ENCODE measurements at places on chromosomes 1 and 21.

GRCh38 chr1:30471307-30471706 is 252.1 kb downstream of the MATN1 start:
- no peak for ATAC-seq

- ATAC-seq: no peak
Observed at GRCh38 chr1:201693890-201694607, 134.9 kb upstream of the IPO9 start.

DNA sequence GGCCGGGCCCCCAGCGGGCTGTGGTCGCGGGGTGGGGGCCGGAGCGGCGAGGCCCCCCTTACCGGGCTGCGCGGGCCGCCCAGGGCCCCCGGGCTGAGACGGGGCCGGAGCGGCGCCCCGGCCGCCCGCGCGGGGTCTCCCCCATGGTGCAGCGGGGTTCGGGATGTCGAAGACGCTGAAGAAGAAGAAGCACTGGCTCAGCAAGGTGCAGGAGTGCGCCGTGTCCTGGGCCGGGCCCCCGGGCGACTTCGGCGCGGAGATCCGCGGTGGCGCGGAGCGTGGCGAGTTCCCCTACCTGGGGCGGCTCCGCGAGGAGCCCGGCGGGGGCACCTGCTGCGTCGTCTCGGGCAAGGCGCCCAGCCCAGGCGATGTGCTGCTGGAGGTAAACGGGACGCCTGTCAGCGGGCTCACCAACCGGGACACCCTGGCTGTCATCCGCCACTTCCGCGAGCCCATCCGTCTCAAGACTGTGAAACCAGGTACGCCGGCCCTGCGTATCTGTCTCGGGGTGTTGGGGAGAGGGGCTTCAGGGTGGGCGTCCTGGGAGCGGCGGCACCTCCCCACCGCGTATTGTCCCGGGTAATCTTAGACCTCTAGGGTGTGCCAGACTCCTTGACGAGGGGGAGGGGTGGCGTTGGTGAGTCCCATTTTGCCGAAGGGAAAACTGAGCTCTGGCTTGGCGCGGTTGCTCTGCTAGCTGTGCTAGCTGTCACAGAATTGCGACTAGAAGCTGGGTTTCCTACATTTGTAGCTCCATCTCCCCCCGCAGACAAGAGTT is 745 bp downstream of the MAGI3 start:
- ATAC-seq: peak; percentile 6

DNA sequence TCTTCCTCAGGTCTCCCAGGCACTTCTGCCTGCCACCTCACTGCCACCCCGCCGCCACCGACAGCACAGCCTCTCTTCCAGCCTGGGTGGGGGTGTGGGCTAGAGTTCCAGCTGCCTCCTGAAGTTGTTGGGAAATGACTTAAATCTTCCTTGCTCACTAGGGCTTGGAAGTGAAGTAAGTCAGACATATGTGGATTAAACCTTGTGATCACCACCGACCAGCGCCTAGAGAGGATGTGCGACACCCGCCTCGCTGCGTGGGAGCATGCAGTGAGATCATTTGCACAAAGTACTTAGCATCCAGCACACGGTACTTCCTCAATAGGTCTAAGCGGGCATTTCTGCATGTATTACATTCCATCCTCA is 71.4 kb upstream of the FAM20B start:
- no peak for ATAC-seq

- ATAC-seq: no peak
Observed at GRCh38 chr1:178612261-178612660, 99.4 kb downstream of the TEX35 start.

DNA sequence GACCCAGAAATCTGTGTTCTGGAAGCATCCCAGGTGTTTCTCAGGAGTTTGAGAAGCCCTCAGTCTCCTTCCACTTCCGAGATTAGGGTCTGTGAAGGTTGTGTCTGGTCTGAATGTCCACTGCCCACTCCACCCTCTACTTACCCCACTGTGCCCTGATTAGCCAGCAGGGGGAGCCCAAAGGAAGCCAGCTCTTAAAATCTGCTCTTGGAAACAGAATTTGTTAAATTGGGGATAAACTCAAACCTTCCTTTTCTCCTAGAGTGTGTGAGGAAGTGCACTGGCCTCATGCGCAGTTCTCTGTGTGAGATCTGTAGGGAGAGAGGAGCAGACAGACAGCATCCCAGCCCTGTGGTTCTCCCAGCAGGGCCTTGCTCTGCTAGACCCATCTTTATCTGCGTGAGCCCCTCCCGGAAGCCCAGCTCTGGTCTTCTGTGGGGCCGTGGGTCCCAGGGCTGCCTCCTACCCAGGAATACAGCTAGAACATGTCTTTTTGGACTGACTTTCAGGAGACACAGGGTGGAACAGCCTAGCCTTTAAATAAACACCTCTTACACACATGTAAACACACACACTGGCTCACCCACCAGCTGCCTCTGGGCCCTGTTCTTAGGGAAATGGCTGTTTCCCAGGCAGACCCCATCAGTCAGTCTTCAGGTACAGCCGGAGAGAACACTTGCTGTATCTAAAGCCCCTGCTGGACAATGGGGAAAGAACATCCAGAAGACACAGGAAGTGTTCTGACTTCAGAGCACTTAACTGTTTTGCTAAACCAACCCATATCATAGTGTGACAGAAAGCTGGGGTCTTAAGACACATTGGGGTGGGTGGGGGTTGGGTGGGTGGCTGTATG is 52.2 kb downstream of the SMYD2 start:
- ATAC-seq: no peak

DNA sequence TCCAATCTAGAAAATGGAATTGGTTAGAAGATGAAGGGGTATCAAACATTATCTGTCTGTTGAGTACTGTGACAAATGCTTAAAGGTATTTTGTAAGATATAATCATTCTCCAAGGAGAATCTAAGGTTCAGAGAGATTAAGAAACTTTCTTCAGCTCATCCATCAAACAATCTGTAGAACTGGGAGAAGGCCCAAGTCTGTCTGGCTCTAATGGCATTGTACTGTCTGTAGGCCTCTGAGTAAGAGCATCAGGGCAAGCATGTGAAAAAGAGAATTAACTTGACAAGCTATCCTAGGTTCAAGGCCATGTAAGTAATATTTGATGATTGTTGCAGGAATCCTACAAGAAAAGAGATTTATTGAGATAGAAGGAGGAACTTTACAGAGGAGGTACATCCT is 5.3 kb upstream of the FGGY start:
- no peak for ATAC-seq

- no peak for ATAC-seq
Observed at GRCh38 chr1:103497404-103497803, 28.1 kb upstream of the RNPC3 start.

DNA sequence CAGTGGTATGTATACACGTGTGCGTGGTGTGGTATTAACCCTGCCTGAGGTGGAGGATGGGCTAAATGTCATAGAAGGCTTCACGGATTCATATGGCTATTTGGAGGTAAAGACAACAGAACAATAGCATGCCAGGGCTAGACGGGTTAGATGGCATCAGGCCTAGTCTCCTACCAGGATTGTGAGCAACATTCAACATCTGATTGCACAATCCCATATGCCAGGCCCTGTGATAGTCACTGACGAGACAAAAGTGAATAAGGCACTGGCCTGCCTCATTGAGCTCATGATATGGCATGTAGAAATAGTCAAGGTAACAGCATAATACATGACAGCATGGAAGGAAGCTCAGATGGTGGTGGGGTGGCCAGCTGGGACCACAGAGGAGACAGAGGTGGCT is 167.1 kb upstream of the BEND5 start:
- no peak for ATAC-seq

DNA sequence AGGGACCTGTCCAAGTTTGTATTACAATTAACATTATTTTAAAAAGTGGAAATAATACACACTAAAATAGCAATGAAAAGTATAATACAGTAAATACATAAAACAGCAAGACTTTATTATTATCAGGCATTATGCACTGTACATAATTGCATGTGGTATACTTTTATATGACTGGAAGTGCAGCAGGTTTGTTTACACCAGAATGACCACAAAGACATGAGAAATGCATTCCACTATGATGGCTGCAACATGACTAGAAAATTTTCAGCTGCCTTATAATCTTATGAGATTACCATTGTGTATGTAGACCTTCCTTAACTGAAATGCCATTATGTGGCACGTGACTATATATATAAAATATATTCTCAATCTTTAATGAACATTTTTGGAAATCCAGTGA is 1699.6 kb downstream of the KCNT2 start:
- ATAC-seq: no peak

- ATAC-seq: no peak
Observed at GRCh38 chr1:62725255-62725654, 37.1 kb upstream of the DOCK7 start.

DNA sequence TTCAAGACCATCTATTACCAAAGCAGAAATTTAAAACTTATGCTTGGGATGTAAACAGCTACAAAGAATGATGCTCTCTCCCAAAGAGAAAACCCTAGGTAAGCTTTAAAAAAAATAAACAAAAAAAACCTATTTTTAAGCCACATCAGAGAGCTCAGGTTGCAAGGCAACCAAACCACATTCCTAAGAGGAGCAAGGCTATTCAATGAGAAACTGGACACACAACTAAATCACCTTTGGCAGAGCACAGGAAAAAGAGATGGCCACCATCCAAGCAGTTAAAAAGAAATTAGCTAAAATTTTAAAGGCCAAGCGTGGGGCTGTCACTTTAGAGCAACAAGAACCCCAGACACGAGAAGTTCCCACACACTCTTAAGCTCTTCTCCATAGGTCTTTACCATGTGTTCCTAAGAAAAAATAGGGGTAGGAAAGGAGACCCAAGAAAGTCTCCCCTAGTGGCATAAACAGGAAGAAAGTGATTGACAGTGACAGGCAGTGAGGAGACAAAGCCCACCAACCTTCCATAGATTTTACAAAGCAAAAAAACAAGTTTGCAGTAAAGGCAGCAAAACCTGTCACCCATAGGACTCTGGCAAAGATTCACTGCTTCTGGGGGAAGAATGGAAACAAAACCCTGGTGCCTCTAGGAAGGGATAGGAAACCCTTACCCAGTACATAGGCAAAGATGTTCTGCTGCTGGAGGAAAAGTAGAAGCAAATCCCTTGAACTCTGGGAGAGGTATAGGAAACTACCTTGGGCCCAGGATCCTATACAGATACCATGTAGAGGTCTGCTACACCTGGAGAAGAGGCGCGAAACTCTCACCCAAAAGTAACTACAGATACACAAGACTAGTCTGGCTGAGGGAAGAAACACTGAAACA is 68.5 kb downstream of the FOXJ3 start:
- ATAC-seq: no peak

DNA sequence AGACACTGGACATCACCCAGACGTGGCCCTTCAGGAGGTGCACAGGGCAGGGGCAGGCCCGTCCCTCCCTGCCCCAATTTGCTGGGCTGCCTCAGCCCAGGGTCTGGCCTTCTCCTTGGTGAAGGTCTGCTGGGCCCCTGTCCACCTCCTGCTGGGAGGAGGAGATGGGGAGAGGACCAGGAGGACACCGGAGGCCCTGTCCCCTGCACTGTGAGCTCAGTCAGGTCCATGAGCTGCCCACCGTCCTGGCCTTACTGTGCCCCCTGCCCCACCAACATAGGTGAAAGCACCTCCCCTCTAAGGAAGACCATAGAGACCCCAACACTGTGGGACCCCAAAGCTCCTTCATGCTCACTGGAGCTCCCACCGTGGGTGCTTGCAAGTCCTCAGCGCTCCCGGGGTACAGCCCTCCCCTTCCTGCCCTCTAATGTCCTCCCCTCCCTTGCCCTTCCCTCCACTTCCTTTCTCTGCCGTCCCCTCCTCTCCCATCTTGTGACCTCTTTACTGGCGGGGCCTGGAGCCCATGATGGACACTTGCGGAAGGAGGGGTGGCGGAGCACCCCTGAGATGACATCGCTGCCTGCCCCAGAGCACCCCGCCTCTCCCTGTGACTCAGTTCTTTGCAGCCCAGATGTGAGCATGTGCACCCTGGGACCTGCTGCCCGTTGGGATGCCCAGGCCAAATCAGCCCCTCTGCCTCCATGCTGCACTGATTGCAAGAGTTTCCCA is 4.6 kb downstream of the LRRC3 start:
- ATAC-seq: no peak

GRCh38 chr1:246803883-246804282 is 79.7 kb downstream of the SCCPDH start:
- no peak for ATAC-seq

- no peak for ATAC-seq
Observed at GRCh38 chr1:148289647-148290046, 137.6 kb upstream of the NBPF11 start.

DNA sequence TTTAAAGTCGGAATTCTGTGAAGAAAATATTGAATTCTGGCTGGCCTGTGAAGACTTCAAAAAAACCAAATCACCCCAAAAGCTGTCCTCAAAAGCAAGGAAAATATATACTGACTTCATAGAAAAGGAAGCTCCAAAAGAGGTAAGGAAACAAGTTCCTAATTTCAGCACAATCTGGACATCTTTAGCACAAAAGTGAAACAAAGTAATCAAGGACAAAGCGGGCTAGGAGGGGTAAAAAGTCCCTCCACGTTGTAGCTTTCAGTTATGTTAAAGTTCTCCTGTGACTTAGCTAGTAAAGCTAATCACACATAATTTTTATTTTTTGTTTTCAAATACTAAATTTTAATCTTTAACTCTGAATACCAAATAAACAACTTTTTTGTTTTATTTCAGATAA is 2.2 kb downstream of the RGS2 start:
- no peak for ATAC-seq

GRCh38 chr1:26994020-26994786 is 711 bp downstream of the TRNP1 start:
- ATAC-seq: peak; percentile 39

DNA sequence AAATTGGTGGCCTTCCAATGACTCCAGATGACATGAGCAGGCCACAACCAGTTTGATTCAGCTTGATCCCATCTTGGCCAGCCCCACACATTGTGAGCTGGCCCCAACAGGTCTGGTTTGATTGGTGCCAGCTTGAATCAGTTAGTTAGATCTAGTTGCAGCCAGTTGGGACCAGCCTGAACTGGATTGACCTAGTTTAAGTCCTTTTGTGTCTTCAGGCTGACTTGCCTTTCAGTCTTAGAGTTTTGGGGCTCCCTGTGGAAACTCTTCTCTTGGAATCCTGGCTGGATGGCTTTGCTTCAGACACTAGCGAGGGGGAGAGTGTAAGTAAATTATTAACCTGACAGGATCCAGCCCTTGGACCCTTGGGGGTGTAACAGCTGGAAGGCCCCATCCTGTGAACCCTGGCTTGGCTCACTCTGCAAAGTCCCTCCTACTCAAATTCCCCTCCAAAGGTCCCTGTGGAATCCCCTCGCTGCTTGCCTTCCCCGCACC is 36.2 kb upstream of the POU3F1 start:
- no peak for ATAC-seq

DNA sequence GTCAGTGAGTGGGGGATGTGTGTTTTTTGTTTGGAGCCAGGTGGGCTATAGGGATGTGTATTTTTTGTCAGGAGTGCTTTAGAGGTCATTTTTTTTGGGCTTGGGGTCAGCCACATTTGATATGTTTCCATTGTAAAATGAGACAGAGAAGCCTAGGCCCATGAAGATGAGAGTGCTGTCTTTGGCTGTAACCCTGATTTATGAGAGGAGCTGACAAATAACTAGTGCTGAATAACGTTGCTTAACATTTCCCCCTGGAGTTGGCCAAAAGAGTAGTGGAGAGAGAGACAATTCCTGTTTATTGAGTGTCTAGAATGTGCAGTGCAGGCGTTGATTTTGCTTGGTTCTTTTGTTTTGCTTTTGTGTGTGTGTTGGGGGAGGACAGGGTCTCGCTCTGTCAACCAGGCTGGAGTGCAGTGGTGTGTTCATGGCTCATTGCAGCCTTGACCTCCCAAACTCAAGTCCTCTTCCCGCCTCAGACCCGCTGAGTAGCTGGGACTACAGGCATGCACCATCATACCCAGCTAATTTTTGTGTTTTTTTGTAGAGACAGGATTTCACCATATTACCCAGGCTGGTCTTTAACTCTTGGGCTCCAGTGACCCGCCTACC is 64.7 kb downstream of the S1PR1 start:
- ATAC-seq: no peak

Data from activated CD4-positive, CD25-positive, alpha-beta regulatory T cell treated with anti-CD3 and anti-CD28 coated beads, Interleukin-2, amount 50 U/mL, for 24 hours (primary cell).